ENCODE measurements at places on chromosomes 4 and X.

DNA sequence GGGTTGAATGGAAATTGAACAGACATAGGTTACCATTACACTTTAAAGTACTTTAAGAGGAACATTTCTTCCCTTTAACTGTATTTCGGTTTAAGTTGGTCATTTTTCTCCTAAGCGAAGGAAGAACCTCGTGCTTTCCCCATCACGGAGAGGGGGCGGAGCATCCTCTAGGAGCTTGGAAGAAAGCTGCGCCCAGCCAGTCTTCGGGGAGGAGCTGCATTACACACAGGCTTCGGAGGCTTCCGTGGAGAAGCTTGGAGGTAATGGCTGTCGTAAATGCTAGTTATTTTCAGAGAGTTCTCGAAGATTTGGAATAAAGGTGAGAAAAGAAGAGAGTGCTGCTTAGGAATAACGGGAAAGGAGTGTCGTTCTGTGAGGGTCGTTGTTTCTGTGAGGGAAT, at the start of gene PWWP3B:
Gene PWWP3B, plus strand, starts transcription at position 199 of the 400 bp plus-strand sequence. CDS start 37,128 bp downstream, outside the sequence.
- no peak for DNase-seq

DNA sequence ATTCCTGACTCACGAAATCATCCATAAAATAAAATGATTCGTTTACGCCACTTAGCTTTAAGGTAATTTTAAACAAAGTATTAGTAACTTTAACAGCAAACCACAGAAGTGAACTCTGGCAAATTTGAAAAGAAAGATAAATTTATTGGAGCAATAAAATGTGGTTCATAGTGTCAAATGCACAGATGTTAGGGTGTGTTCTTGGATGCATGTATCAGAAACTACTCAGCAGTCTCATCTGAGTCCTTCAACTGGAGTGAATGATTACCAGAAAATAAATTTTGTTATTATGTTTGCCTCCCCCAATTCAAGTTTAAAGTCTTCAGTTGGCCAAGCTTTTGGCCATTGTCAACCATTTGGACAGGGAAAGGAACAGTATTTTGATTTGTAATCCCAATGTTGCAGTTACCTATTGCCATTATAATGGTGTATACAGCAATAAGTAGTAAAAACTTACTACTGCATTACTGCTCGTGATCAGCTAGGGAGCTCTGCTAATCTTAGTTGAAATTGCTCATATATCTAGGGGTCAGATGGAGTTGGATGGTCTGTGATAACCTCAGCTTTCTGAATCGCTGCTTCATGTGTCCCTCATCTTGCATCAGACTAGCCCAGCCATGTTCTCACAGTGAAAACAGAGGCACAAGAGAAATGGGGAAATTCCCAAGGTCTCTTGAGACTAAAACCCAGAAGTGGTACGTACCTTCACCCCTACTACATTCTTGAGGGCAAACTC, 254.6 kb upstream of the KCNIP4 start:
- no peak for DNase-seq

GRCh38 chr4:5969336-5969735, 48.9 kb downstream of the C4orf50 start:
- no peak for DNase-seq

GRCh38 chr4:145492376-145492775, 10.7 kb downstream of the SMAD1 start:
- DNase-seq = no peak

DNA sequence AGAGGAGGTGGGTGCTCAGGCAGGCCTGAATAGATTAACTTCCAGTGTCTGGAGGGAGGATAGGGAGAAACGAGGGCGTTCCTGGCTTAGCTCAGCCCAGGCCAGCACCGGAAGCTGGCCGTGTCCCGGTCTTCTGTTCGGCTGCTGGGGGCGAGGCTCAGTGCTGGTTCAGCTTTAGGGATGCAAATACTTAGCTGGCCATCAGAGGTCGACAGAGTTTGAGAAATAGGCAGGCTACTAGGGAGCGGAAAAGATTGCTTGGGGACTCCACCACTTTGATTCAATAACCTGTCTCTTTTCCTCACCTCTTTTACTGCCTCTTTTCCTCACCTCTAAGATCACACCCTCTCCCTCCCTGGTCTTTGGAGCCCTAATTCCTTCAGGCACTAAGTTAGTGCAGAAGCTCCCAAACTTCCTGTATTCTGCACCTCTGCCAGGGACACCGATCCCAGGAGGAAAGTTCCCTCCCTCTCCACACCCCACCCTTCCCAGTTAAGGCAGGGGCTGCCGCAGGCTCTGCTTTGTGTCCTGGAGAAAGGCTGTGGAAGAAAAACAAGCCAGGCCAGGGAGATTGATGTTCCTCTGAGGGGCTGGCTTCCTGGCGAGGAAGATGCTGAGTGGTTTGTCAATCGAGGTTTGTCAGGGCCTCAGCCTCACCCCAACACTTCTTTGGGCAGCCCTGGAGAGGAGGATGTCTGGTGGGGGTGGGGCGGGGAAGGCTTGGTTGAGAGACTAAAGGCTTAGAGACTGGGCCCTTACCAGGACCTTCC, 6.0 kb upstream of the EFNB1 start:
- no peak for DNase-seq

- no peak for DNase-seq
These were observed 94.5 kb upstream of the GC start for GRCh38 chr4:71878376-71878775.

- no peak for DNase-seq
These were observed 51.0 kb upstream of the BEND2 start for GRCh38 chrX:18271725-18272124.

Measured in omental fat pad (tissue), 4 donors.